ENCODE measurements at places on chromosomes 4 and X.

- no peak for DNase-seq
These were observed 37.1 kb downstream of the VEGFC start for GRCh38 chr4:176755613-176756012.

GRCh38 chrX:119991005-119991787 is 47.6 kb upstream of the NKAP start:
- no peak for DNase-seq

DNA sequence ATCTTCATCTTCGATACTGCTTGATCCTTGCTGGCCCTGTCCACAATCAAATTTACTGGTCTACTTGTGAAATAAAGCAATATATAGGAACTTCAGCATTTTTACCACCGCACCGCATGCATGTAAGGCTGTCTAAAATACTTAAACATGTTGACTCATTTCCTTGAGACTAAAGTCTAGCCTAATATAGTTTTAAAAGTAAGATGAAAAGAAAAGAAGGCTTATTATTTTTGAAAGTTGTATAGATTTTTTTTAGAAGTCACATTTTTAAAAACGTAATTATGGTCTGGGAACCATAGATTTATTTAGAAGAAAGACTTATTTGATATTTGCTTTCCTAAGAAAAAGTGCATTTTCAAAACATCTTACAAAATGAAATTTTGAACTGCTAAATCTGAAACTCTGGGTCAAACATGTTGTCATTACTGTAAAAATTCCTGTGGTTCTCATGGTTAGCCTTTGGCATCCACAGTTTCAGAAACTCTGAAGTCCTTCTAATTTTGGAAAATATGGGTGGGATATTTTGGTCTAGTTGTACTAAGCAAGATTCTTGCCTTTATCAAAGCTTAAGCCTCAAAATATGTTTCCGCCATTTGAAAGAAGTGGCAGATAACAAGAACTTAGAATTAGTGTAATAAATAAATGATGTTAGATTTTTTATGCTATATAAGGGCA is 423.5 kb upstream of the CTSO start:
- no peak for DNase-seq

GRCh38 chr4:8849266-8850073 is 22.2 kb downstream of the HMX1 start:
- peak; percentile 22 for DNase-seq

- no peak for DNase-seq
These were observed 85.4 kb downstream of the INTS6L start for GRCh38 chrX:135605906-135606305.

DNA sequence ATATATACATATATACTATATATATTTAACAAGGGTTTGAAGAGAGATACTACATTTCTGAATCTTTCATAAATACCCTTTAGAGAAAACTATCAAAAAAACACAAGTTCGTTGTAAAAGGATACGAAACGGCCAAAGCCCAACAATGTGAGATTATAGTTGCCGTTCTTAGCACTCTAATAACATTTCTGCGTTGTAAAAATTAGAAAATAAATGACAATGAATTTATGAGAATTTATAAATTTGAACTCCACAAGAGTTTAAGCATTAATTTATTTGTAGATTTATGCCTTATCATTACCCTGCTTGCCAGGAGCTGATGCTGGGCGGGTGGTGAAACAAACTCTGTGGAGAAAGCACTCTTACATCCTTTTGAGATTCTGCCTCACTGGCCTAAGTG is 1.1 kb downstream of the WDR17 start:
- no peak for DNase-seq

Data from Right ventricle myocardium superior (tissue), 1 donor.